Activated T-helper 1 cell treated with anti-CD3 and anti-CD28 coated beads, Interleukin-2, amount 50 U/mL, for 16 hours (primary cell): ENCODE measurements at places on chromosomes 7 and 10.

- no peak for DNase-seq
These were observed 580 bp downstream of the MRPS16 start for GRCh38 chr10:73251683-73252444.

GRCh38 chr7:39623732-39624441 lies 515 bp downstream of the RALA start:
- DNase-seq: no peak

DNA sequence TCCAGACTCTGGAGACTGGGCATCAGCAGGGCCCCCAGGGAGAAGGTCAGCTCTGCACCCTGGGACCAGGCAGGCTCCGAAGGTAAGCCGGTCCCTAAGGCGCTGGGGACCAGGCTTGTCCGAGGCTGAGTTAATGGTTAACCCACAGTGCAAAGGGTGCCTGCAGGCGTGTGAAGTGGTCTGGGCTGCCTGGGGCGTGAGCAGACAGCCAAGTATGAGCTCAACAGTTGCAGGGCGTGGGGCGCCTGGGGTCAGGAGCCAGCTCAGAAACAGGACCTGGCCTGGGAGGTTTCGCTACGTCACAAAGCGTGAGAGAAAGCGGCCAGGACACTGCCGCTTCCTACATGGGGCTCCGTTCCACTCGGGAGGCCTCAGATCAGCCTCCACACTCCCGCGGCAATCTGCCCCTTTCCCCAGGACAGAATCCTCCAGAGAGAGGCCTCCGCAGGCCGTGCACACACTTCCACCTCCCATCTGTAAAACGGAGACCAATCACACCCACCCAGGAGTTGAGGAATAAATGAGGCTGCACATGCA lies 16.0 kb downstream of the PDGFA start:
- DNase-seq: no peak

GRCh38 chr7:24668927-24669635 lies 88.2 kb downstream of the GSDME start:
- no peak for DNase-seq

GRCh38 chr7:66946545-66946944 lies 25.5 kb downstream of the TMEM248 start:
- no peak for DNase-seq

DNA sequence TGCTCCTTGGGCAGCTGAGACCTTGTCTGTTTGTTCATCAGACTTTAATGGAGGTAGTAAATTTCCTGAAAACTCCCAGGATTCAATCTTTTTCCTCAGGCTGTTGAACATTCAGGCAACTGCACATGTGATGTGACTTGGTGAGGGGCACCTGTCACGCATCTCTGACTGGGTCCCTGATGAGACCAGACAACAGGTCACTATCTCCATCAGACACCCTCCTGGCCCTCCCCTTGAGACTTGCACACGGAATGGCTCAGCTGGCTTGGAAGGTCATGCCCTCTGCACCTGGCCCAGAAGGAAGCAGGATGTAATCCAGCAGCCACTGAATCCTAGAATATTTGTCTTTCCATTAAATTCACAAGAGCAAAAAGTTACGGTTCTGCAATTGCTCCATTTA lies 15.9 kb downstream of the AQP1 start:
- DNase-seq: no peak

DNA sequence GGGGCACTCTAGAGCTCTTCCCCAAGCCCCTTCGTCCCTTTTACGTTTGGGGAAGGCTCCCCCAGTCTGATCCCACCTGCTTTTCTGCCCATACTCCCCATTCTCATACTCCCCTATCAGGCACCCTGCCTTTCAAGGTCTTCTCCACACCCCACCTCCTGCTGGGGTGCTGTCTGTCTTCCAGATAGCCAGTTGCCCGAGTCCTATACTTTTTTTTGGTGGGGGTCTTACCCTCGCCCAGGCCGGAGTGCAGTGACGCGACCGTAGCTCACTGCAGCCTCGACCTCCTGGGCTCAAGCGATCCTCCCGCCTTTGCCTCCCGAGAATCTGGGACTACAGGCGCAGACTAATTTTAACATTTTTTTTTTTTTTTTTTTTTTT lies 775 bp upstream of the ABHD11 start:
- no peak for DNase-seq

GRCh38 chr7:130887957-130888371 lies 154.0 kb upstream of the KLF14 start:
- no peak for DNase-seq

- no peak for DNase-seq
These were observed 67.6 kb downstream of the PPP1R3C start for GRCh38 chr10:91565226-91565625.

DNA sequence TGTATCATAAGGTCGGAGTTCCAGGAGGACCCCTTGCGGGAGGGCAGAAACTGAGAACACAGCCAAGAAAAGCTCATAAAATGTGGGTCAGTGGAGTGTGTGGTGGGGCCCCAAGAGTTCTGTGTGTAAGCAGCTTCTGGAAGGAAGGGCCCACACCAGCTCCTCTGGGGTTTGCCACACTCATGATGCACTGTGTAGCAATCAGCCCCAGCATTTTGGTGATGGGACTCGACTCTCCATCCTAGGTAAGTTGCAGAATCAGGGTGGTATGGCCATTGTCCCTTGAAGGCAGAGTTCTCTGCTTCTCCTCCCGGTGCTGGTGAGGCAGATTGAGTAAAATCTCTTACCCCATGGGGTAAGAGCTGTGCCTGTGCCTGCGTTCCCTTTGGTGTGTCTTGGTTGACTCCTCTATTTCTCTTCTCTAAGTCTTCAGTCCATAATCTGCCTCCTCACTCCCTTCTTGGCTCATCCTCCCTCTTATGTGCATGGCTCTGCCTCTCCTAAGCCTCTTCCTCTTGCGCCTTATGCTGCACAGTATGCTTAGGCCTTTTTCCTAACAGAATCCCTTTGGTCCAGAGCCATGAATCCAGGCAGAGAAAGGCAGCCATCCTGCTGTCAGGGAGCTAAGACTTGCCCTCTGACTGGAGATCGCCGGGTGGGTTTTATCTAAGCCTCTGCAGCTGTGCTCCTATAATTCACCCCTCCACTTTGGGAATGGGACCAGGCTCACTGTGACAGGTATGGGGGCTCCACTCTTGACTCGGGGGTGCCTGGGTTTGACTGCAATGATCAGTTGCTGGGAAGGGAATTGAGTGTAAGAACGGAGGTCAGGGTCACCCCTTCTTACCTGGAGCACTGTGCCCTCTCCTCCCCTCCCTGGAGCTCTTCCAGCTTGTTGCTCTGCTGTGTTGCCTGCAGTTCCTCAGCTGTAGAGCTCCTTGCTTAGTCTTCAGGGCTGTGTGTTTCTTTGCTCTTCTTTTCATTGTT lies 17.8 kb downstream of the PRSS2 start:
- DNase-seq: no peak

DNA sequence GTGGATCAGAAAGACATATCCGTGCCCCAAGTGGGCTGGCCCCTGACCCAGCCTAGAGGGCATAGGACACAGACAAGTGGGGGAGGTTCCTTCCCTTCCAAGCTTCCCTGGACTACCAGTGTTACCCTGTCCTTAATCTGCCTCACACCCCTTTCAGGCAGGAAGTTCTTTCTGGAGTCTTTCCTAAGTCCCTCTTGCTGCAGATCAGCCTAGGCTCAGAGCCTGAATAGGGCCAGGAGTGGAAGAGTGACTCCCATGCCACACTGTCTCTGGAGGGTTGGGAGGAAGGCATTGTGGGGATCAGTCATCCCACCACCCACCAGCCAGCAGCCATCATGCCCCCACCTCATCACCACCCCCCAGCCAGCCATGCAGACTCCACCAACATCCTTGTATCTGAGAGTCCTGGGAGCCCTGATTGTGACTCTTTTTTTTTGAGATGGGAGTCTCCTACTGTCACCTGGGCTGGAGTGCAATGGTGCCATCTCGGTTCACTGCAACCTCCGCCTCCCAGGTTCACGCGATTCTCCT lies 22.6 kb downstream of the POLL start:
- no peak for DNase-seq

- no peak for DNase-seq
These were observed 28.5 kb downstream of the CNNM1 start for GRCh38 chr10:99357691-99358090.

DNA sequence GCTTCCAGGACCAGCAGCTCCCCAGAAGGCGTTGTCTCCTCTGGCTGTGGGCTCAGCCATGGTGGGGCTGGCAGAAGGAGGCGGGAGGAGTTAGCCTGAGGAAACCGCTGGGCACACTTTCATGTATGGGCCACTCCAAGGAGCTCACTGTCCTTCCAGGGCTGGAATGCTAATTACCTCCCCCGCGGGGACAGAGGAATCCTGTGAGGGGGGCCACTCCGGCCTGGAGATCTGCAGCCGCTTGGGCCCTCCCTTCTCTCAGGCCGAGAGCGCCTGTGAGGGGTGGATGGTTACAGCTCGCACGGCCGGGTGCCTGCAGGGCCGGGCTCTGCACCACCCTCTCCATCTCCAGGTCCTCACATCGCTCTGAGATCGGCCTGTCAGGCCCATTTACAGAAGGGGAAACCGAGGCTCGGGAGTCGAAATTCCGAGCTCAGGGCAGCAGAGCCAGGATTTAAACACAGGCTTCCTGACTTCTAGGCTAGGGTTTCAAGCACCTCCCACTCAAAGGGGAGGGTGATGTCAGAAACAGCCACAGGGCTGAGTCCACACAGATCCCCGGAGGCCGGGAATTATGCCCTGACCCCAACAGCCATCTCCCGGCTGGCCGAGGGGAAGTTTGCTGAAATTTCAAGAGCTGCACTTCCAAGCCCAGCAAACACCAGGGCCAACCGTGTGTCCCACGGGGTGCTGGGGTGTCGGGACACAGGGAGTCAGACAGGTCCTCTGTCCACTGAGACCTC lies 59.1 kb downstream of the PDGFA start:
- no peak for DNase-seq

DNA sequence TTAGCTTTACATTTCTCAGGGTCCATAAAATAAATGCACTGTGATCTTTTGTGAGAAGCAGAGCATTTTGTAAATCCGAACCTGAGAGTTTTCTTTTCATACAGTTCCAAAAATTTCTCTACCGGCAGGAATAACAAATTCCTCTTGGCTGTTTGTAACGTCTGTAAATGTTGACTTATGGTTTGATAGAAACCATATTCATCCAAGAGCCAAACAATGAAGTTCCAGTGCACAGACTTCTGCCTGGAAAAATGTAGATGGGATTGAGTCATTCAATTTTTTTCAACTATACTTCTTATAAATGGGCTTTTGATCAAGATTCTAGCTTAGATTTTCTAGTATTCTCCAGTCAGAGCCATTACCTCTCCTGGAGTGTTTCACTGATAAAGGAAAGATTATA lies 530.6 kb downstream of the TFEC start:
- no peak for DNase-seq

DNA sequence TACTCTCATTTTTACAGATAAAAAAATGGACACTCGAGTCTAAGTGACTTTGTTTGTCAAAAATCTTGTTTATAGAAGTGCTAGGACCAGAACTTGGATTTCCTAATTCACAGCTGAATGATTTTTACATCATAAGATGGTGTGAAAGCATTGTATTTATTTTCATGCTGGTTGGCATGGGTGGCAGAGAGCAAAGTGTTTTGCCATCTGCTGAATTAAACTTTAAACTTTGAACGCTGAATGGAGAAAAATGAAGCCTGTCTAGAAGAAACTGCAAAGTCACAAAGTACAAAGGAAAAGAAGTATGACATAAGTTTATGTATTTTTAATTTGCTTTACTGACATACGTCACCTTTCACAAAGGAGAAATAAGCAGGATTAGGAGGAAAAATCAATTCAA lies 142.0 kb downstream of the NRBF2 start:
- DNase-seq: no peak

GRCh38 chr10:102642736-102643335 lies 1.4 kb upstream of the TRIM8 start:
- no peak for DNase-seq

GRCh38 chr10:108434559-108435252 lies 1270.2 kb upstream of the SORCS1 start:
- no peak for DNase-seq

GRCh38 chr7:123974326-123974908 lies 49.4 kb downstream of the SPAM1 start:
- no peak for DNase-seq

- no peak for DNase-seq
These were observed 164.9 kb downstream of the DGKI start for GRCh38 chr7:137681657-137682562.
